Frontal cortex (tissue), 4 donors: ENCODE measurements at places on chromosomes 3 and 15. TPM values are rescaled to one million over a fixed set of nuclear protein-coding genes. Genes with fewer than 3 reads are reported as not detected.

Gene MME
- 4.1 TPM for total RNA-seq

Gene ITIH4
- 6.1 TPM for total RNA-seq

Gene GABRR3
- total RNA-seq, result not detected

Gene FANCD2OS
- total RNA-seq, result not detected

Gene PRKCD
- 0.82 TPM for total RNA-seq

Gene IL16
- total RNA-seq, result 0.82 TPM

Gene EXD1
- total RNA-seq, result 1.2 TPM

Gene ARHGEF26
- total RNA-seq, result 4.1 TPM

Gene ST3GAL6
- 18.3 TPM for total RNA-seq

Gene STAC
- 6.5 TPM for total RNA-seq

Gene SLC24A1
- 1.6 TPM for total RNA-seq

Gene SLC51B
- not detected for total RNA-seq

Gene CTXN2
- total RNA-seq, result 0.82 TPM
